ENCODE measurements at places on chromosomes 7 and 10.

GRCh38 chr7:10015687-10016086 lies 958.0 kb upstream of the PHF14 start:
- DNase-seq: no peak

DNA sequence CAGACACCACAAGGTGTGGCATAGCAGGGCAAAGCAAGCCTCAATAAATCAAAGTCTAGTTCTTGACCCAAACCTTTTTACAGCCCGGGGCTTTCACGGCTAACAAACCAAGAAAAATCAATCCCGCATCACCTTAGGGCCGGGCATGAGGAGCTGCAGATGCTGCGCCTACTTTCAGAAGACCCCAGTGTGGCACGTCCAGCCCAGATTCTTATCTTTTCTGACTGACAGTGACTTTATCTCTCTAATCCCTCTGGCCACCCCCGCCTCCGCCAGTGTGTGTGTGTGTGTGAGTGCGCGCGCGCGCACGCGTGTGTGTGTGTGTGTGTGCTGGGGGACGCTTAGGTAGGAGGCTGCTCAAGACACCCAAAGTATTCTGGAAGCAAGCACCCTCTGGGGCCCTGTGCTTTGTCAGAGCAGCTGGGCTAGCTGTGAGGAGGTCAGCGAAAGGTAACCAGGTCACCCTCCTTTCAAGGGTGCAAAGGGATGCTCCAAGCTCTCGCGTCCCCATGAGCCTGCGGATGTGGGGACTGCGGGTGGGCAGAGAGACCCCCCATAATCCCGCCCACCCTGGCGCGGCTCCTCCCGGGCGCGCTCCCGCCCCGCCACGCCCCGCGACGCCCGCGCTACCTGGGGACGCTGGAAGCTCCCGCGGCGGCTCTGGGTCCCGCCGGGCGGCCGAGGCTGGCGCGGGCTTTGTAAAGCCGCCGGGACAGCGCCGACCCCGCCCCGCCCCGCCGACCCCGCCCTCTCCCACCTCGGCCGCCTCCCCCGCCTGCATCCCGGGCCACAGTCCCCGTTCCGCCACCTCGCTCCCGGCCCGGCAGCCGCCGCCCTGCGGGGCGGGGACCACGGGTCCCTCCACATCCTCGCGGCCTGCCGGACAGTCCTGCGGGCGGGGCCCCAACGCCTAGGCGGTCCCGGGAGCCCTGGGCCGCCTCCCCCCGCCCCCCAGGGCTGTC lies 57.1 kb upstream of the RHOBTB1 start:
- DNase-seq: peak; percentile 23

- DNase-seq: no peak
Observed at GRCh38 chr10:113613427-113613826, 50.4 kb downstream of the NRAP start.

GRCh38 chr7:54955696-54956420 lies 63.0 kb upstream of the EGFR start:
- DNase-seq: peak; percentile 56

DNA sequence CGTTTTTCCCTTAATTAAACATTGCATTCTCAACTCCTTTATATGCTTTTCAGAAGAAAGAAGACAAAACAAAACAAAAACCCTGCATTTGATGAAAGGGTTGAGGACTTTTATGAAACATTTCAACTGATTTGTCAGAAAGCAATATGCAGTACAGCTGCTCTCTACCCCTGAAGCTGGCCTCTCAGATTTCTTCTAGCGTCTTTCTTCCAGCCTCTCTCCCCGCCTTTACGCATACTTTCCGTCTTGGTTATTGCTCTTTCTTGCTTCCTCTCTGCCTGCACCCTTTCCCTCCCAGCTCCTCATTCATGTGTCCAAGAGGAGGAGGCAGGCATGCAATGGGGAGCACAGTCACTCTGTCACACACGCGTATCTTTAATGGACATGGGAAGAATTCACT lies 91.0 kb upstream of the COL1A2 start:
- DNase-seq: peak; percentile 80

DNA sequence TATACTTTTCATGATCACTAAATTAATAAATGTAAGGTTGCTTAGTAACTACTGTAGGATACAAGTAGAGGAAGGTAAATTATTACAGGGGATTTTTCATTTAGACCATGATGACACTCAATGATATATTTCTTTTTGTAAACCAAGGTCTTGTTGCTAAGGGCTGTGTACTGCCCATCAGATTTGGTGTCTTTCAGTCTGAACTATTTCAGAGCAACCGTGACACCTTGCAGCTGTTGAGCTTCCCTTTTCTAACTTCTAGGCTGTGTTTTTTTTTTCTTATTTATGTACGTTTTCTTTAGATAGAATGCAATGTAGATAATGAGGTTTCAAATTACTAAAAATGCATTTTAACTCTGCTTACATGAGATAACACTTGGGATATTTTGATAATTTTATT lies 292.0 kb upstream of the MBL2 start:
- DNase-seq: no peak

GRCh38 chr7:50349399-50349798 lies 44.9 kb downstream of the IKZF1 start:
- no peak for DNase-seq

DNA sequence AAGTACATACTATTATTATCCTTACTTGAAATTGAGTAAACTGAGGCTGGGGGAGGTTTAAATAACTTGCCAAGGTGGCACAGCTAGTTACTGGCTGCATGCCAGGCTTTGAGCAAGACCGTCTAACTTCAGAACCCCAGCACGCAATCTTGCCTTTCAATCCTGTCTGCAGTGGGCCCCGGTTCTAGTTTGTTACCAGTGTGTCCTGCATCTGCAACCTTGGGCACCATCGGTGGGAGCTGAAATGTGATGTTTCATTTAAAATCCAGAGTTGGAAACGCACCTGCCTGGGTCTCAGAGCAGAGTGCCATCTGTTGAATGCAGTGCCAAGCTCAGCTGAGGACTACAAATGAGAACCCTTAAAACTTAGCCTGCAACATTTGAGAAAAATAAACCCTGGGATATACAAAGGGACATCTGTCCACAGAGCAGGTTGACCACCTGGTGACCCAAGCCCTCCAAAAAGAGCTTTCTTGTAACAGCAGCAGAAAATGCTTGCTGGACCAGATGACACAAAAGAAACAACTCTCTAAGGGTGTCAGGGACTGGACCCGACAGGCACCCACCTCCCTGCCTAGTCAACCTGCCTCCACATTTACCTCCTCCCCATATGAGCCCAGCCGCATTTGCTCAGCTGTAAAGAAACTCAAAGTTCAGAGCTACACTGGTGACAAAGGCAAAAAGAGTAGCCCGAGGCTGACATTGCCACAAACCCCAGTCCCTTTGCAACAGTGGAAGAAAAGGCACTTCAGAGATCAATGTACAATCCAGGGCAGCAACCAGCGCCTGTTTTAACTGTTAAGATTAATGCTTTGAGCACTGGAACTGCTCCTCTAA lies 1.7 kb downstream of the SH3PXD2A start:
- DNase-seq: peak; percentile 24

- DNase-seq: no peak
Observed at GRCh38 chr7:84009782-84010181, 184.8 kb downstream of the SEMA3A start.
